ENCODE measurements at places on chromosomes 11 and 22. TPM values are rescaled to one million over a fixed set of nuclear protein-coding genes. Genes with fewer than 3 reads are reported as not detected.

- no peak for DNase-seq
Measured at GRCh38 chr11:30000986-30001750, 15.7 kb downstream of the KCNA4 start.

DNA sequence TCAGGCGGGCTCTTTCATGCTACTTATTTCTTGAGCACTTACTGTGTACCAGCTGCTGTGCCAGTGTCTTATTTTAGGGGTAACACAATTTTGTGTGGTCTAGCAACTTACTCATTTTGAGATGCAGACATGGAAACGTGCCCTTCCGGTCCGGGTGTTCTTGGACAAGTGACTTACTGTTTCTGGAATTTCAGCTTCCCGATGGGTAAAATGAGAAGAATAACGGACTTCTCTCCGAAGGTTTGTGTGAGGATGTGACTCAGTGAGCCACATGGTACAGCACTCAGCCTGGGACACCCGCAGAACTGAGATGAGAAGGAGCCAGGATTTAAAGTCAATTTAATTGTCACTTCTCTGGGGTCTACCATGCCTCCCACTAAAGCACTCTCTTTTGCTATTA lies 114.5 kb upstream of the SYT13 start:
- peak; percentile 2 for DNase-seq

- no peak for DNase-seq
Measured at GRCh38 chr11:36088266-36088972, 144.6 kb downstream of the LDLRAD3 start.

DNA sequence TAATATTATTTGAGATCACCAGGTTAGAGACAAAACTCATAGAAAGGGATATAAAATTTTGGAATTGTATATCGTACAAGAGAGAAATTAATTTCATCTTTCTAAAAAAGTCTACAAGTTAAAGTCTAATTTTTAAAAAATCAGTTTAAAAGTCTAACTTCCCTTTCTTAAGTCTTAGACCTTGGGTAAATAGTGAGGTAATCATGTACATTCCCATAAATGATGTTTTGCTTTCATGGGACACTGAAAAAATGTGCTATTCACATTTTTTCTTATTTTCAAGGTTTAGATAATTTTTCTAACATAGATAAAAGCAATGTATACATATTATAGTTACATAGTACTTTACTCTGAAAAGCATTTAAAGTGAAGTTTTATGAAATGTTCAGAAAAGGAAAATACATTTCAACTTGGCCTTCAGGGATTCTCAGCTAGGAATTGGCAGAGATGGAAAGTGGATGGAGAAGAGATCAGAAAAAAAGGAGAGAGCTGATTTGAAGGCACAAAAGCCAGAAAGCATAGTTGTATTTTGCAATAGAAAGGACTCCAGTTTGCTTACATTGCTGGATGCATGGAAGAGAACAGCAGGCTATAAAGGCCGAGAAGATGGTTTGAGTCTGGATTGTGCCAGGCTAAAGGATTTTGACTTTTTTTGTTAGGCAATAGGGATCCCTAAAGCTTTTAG lies 194.0 kb downstream of the CASP12 start:
- DNase-seq: no peak

DNA sequence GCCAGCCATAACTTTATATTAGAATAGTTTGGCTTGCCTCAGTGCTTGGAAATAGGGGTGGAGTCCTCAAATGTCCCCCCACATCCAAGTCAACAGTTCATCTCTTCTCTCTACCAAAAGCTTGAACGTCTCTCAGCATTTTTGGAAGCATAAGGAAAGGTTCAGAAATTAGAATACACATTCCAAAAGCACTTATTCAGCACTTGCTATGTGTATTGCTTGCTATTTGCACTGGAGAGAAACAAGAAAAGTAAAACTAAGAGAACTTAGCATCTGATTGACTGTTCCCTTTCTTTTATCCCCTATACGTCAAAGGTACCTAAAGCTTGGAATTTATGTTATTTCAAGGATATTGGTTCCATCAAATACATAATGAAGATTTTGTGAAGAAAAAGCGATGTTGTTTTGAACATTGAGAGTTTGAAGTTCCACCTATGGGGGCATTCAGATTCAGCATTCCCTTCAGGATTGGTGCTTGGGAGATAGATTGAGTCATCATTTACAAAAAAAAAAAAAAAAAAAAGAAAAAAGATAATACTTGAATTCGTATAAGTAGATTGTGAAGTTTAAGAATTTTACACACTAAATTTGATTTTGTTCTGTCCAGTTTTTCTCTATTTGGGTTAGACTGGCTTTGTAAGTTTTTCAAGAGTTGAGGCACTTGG lies 1.3 kb downstream of the TBRG1 start:
- no peak for DNase-seq

DNA sequence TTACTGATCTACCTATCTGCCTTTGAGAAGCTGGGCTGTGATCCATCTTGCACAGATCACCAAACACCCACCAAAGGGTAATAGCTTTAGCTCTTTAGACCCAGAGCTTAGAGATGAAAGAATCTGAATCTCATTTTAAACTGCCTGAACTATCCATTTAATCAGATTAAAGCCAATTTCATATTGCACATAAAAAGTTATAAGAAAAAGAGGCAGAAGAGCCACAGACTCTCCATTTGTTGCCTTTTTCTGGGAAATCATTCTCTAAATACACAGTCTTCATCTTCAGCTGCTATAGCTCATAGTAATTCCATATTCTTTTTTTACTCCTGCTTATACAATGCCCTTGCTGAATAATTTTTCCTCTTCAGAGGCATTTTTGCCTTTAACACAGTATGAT lies 271.2 kb downstream of the DLG2 start:
- DNase-seq: no peak

DNA sequence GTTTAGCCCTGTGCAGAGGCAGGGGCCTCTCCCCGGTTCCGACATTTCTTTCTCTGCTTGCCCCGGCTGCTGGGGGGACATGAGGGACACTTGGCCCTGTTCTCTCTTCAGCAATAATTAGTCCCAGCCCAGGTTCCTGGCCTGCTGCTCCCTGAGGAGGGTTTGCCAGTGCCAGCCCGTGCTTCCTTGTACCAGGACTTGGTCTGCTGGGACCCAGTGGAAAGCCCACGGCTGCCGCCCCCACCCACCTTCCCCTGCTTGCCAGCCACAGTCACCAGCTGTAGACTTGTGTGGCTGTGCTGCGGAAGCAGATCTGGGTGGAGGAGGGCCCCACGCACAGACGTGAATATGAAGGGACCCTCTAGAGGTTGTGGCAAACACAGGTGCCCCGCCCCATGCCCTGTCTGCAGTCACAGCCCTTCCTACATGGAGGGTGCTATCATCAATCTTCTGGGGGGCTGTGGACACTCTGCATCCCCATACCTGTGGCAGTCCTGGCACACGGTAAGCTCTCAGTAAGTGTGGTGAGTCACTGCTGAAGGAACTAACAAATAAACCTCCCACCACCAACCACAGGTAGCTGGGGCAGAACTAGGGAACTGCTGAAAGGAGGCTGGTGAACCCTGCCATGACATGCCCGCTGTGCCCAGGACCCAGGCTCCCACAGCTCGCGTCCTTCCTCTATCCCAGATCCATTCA lies 949 bp downstream of the TP53AIP1 start:
- DNase-seq: no peak

- DNase-seq: no peak
Measured at GRCh38 chr11:96229354-96229977, 113.5 kb downstream of the MAML2 start.

DNA sequence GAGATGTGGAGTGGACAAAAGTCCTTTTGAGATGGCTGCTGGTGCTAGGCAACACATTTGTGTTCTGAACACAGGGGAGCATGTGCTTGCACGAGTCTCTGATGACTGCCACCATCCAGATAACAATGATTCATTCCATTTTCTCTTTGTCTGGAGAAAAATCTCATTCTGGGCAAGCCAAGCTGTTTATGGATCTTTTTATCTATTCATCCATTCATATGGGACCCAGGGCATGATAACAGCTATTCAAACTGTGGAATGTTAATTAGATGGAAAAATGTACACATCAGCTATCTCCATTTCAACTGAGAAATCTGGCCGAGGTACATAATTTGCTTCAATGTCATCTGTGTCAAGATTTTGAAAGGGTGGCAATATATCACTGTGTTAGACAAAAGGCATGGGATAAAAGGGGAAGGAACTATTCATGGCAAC lies 117.5 kb upstream of the ZBED5 start:
- no peak for DNase-seq

- DNase-seq: no peak
Measured at GRCh38 chr11:7874056-7874455, 57.0 kb downstream of the OR10A6 start.

- no peak for DNase-seq
Measured at GRCh38 chr11:26014456-26015115, 317.3 kb upstream of the ANO3 start.

GRCh38 chr11:40202589-40203270 lies 1256.7 kb downstream of the LRRC4C start:
- DNase-seq: no peak

The MMP10 gene
- total RNA-seq: not detected

The IRAG1 gene
- total RNA-seq: 9.6 TPM

The GNG3 gene
- 1.4 TPM for total RNA-seq

Data from sciatic nerve (tissue), 2 donors.